ENCODE measurements at places on chromosomes 16 and 17.
A peak's percentile ranks its signal among the peaks of the same experiment; 100 is the strongest.

DNA sequence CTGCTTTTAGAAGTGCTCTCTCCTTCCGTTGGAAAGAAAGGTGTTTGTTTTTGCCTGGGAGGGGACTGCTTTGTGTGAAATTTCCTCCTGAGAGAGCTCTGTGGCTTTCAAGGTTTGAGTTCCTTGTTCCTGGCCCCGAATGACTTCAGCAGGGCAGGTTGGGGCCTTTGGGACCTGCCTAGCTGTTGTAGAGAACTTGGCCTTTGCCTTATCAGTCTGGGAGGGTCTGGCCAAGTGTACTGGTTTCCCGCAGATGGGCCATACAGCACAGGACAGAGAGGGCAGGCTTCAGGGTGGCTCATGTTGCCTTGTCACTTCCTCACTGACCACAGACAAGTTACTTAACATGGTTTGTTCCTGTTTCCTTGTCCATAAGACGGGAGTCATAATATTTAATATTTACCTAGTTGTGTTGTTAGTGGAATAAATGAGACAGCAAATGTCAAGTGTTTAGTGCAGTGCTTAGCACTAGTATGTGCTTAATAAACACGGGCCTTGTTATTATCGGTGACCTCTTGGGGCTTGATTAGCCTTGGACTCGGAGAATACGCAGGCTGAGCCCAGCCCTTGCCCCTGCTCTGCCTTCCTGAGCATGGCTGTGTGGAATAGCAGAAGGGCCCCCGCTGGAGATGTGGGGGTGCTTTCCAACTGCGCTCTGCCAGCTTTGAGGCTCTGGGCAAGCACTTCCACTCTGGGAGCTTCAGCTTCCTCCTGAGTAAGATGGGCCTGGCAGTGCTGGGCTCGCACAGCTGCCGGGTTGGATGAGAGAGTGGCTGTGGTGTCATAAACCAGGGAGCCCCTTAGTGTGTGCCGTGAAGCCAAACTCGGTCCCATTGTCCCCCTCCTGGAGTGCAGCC, 6.6 kb downstream of the PRSS8 start:
- peak; percentile 88 for DNase-seq

DNA sequence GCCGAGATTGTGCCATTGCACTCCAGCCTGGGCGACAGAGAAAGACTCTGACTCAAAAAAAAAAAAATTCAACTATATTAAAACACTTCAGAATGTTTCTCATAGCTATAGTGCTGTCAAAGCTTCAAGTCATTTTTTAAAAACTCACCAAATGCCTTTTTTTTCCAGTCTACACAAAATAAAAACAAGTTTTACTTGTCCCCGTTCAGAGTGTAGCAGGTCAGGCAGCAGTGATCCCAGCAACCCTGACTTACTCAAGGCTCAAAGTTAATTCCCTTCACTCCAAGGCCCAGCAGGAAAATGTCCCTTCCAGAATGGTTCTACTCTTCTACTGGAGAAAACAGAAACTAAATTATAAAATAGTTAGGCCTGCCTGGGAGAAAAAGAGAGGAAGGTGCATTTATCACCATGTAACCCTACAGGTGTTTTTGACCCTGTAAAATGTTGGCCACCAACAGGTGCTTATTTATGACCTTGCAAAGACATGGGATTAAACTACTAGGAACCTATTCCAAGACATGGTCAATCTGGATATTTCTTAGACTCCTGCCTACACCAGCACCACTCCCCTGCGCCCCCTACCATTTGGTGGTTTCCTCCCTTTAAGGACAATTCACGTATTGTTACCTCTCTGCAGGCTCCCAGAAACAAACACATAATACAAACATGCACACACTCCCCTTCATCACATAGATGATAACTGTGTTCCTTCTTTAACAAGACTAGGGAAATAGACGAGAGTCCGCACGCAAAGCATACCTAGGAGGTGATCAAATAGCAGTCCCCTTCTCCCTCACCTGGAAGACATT, 5.4 kb downstream of the AMFR start:
- peak; percentile 27 for DNase-seq

- DNase-seq = no peak
Observed at GRCh38 chr17:10271106-10271562, 72.7 kb upstream of the GAS7 start.

- no peak for DNase-seq
Observed at GRCh38 chr17:53462393-53462811, 360.3 kb upstream of the KIF2B start.

- no peak for DNase-seq
Observed at GRCh38 chr17:45906237-45906636, 11.9 kb downstream of the MAPT start.

DNA sequence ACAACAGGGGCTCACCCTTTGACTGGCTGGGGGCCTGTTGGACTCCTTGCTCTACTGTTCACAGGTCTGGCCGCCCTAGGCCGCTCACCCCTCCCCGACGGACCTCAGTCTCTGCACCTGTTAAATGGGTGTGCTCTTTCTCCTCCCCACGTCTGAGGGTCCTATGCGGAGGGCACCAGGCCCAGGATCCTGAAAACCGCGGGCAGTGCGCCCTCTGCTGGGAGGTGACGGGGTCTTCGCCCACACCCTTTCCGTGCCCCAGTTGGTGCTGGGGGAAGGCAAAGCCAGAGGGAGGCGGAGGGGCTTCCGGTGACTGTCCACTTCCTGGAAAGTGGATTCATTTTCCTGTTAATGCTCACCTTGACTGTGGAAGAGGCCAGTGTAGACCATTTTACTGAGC, 1010.9 kb downstream of the KCNJ18 start:
- no peak for DNase-seq

DNA sequence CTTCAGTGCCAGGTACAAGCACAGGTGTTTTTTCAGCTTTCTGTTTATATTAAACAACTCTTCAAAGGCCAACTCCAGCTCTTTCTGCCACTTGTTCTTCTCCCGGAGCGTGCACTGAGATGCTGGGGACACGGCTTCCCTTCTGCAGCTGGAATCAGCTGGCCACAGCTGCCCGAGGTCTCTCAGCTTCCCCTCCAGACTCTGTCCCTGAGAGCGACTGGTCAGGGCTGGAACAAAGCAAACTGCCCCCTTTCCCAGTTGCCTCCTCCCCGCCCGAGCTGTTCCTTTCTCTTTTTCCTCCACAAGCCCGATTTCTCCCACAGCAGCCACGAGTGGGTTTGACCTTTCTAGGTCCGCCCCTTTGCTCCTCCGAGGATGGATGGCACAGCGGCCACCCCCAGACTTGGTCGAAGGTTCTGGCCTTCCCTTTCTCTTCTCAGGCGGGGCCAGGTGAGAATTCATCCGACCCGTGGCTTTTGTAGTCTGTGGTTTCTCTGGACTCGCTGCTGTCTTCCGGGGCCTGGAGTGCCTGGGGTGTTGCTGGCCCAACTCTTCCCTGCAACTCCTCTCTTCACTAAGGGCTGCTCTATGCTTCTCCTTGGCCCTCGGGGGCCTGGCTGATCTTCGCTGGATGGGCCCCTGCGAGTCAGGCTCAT, 11.5 kb downstream of the CEP295NL start:
- DNase-seq = no peak

DNA sequence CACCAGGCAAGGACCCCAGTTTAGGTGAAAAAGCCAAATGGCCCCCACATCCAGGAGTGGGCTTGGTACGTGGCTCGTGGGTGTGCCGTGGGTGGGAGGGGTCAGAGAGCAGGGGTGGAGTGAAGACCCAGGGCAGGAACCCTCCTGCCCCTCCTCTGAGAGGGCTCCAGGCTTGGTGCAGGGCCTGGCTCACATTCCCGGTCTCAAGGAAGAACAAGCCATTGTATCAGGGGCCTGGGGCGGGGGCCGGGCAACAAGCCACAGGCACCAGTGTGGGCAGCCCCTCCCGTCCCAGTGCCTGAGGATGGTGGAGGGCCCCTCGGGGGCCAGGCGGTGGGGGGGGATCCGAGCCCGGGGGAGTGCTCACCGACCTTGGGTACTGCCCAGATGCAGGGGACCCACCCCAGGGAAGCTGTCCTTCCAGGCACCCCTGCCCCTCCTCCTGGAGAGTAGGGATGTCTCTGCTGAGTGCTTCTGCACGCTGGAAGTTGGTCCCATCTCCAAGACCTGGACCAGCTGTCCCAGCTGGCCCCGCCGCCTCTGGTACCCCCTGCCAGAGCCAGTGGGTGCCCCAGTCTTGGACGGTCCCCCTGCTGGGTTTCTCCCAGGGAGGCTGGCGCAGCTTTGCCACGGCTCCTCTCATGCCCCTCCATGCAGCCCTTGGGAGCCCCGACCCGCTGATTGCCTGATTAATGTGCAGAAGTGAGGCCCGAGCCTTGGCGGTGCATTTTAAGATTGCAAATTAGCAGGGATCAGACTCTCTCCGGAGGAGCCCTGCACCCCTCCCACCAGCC, 83.7 kb downstream of the RTN4RL1 start:
- no peak for DNase-seq

GRCh38 chr16:25875956-25876598, 184.3 kb downstream of the HS3ST4 start:
- DNase-seq = no peak

GRCh38 chr17:16269658-16270057, 52.6 kb downstream of the PIGL start:
- no peak for DNase-seq

- no peak for DNase-seq
Observed at GRCh38 chr16:72752004-72752695, 295.8 kb downstream of the ZFHX3 start.

DNA sequence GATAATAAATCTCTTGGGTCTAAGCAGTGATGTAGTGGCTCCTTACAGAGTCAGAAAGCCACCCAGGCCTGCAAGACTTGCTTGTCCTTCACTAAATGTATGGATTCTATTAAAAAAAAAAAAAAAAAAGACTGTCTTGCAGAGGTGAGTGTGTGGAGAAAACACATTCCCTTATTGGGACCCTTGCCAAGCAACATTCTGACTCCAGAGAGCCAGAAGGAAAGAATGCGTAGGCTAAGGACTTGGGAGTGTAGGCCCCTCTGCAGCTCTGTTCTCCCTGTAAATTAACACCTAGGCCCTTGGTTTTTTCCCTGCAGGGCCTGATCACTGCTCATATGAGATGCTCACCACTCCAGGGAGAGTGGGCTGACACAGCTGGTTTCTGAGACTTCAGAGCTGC, 17.8 kb downstream of the SCPEP1 start:
- DNase-seq = no peak

DNA sequence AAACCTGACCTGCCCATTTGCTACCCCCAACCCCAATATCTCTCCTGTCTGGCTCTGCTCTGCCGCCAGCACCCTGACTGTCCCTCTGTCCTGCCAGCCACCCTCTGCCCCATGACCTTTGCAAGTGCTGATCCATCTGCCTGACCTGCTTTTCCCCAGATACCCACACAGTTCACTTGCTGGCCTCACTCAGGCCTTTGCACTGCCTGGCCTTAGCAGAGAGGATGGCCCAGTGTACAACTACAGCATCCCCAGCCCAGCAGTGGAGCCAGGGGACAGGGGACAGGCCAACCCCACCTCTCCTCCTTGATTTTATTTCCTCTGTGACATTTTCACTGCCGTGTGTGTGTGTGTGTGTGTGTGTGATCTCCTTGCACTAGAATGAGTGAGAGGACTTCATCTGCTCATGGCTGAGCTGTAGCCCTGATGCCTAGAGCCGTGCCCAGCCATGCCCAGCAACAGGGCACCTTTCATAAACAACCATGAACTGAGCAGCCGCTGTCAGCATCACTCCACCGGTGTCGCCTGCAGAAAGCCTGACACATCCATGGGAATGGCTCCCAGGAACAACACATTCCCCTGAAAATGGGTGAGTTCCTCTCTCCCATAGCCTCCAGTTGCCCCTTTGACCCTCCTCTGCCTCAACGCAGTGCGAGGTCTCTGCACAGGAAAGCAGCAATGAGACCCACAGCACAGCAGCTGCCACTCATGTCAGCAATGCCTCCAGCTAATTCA, 36.0 kb upstream of the RBFOX3 start:
- DNase-seq = peak; percentile 8

DNA sequence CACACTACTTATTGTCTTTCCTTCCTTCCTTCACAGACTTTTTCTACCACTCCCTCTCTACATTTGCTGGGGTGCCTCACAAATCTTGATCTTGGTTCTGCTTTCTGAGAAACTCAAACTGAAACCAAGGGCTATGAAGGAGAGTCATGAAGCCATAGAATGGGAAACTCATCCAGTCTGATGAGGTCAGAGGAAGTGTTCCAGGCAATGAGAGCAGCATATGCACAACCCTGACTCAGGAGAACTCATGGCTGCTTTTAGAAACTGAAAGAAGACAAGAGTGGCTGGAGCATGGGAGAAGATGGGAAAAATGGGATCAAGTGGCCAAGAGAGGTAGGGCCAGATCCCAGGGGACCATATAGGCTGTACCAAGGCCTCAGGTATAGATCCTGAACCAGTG, 130.0 kb upstream of the TOX3 start:
- DNase-seq = no peak

GRCh38 chr16:21023509-21024202, 123.1 kb downstream of the LYRM1 start:
- peak; percentile 16 for DNase-seq

DNA sequence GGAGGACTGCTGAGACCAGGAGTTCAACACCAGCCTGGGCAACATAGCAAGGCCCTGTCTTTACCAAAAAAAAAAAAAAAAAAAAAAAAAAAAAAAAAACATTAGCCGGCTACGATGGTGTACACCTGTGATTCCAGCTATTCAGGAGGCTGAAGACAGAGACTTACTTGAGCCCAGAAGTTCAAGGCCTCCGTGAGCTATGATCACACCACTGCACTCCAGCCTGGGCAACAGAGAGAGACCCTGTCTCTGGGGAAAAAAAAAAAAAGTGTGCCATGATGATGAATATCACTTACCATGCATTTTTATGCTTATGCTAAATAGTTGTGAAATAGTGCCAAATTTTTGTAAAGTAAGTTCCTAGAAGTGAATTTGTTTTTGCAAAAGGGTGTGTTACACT, 197.0 kb downstream of the LGALS9B start:
- no peak for DNase-seq

DNA sequence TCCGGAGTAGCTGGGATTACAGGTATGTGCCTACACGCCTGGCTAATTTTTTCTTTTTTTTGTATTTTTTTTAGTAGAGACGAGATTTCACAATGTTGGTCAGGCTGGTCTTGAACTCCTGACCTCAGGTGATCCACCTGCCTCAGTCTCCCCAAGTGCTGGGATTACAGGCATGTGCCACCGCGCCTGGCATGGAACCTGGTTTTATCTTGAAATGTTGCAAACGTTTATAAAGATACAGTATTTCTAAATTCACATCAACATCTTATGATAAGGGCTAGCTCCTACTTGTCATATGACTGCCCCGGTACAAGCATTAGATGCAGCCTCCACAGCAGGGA, 1.5 kb upstream of the IST1 start:
- no peak for DNase-seq

DNA sequence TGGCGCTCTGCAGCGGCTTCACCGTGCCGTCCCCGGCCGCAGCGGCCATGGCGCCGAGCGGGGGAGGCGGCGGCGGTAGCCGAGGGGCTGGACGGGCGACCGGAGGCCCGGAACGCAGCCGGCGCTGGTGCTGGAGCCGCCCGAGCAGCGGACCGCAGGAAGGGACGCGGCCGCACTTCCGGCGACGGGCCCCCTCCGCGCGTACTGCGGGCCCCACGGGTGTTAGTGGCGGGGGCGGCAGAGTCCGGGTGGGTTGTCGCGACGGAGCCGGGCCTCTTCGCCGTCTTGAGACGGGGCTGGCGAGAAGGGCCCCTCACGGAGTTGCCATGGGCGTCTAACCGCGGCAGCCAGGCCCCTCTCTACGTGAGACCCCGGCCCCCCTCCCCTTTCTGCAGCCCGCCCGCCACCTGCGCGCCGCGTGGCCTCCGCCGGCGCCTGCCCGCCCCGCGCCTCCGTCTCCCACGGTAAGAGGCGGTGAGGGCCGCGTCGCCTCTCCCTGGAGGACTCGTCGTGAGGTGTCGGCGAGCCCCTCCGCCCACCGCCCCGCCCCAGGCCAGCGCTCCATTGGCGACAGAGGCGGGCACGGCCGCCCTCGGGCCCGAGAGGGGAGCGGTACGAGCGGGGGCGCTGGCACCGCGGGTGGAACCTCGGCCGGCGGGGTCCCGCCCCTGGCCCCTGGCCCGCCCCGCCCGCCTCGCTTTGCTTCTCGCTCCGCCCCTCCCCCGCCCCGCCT, at the start of the genes VPS9D1 and ZNF276:
Gene VPS9D1, minus strand, starts transcription at position 86 of the 733 bp plus-strand sequence. Its CDS starts 37 bp downstream, at position 49.
Gene ZNF276, plus strand, starts transcription at position 725 of the 733 bp plus-strand sequence. CDS start 104 bp downstream, outside the sequence.
- peak; percentile 83 for DNase-seq
